ENCODE measurements at places on chromosomes 12 and 14.

GRCh38 chr14:83707056-83707455 lies 1822.9 kb upstream of the FLRT2 start:
- no peak for DNase-seq

GRCh38 chr12:56873382-56873781 lies 60.8 kb downstream of the SDR9C7 start:
- DNase-seq: no peak

GRCh38 chr14:71552809-71553208 lies 379.4 kb upstream of the RGS6 start:
- no peak for DNase-seq

- no peak for DNase-seq
Observed at GRCh38 chr14:71588028-71588427, 344.2 kb upstream of the RGS6 start.
